CD8-positive, alpha-beta memory T cell (primary cell): ENCODE measurements at places on chromosomes 4 and X. TPM values are rescaled to one million over a fixed set of nuclear protein-coding genes. Genes with fewer than 3 reads are reported as not detected.

The GPR173 gene
- not detected for total RNA-seq

The CITED1 gene
- not detected for total RNA-seq

The EXOC1 gene
- 23.4 TPM for total RNA-seq

The LEF1 gene
- total RNA-seq = 55.1 TPM

The CC2D2A gene
- not detected for total RNA-seq

The LRP2BP gene
- 0.35 TPM for total RNA-seq

The CLDN22 gene
- total RNA-seq = not detected

The CSN1S1 gene
- not detected for total RNA-seq

The HSPA4L gene
- 0.55 TPM for total RNA-seq

The ARHGAP6 gene
- not detected for total RNA-seq

The TMEM35A gene
- not detected for total RNA-seq

GRCh38 chrX:150543230-150544155 lies 24.9 kb upstream of the MTM1 start:
- H3K4me3 ChIP-seq = no peak overlapping the region
- H3K27ac ChIP-seq = no peak overlapping the region
- no peak for DNase-seq
- no peaks in the 10 kb centered on the region for H3K27me3 ChIP-seq
- peaks cover 20% of the 10 kb centered on the region for H3K4me1 ChIP-seq

DNA sequence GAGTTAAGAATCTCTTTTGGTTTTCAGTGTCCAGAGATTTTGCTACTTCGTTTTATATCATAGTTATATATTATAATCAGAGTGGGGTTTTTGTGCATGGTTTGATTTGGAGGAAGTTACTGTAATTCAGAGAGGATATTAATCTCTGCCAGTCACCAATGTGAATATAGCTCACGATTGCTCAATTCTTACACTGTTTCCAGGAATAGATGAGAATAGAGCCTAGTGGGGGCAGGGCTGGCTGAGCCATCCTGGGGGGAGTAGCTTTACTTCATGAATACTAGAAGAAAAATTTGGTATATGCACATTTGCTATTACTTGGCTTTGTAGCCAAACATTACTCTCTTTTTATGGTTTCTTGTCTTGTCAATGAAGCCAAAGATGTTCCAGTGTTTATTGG lies 60.9 kb upstream of the TRPC3 start:
- no peaks in the 10 kb centered on the region for H3K27me3 ChIP-seq
- H3K4me3 ChIP-seq = no peak overlapping the region
- DNase-seq = no peak
- no peak overlapping the region for H3K27ac ChIP-seq
- H3K36me3 ChIP-seq = no peaks in the 10 kb centered on the region

DNA sequence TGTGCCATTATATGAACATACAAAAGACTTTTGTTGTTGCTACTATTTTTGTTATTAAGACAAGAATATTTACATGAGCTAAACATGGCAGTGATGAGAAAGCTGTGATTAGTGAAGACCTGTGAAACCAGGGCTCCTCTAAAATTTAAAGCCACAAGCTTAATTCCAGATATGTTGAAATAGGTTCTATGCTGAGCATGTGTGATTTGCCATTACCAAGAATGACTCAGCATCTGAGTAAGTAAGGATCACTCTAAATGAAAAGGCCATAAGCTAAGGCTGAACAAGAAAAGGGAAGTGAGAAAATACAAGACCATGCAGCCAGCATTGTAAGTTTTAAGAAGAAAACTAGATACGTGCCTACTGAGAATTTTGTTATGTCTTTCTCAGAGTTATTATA lies 75.9 kb upstream of the CAMK2D start:
- H3K36me3 ChIP-seq = no peaks in the 10 kb centered on the region
- H3K4me3 ChIP-seq = no peak overlapping the region
- H3K27ac ChIP-seq = no peak overlapping the region
- H3K27me3 ChIP-seq = no peaks in the 10 kb centered on the region
- H3K4me1 ChIP-seq = no peaks in the 10 kb centered on the region

DNA sequence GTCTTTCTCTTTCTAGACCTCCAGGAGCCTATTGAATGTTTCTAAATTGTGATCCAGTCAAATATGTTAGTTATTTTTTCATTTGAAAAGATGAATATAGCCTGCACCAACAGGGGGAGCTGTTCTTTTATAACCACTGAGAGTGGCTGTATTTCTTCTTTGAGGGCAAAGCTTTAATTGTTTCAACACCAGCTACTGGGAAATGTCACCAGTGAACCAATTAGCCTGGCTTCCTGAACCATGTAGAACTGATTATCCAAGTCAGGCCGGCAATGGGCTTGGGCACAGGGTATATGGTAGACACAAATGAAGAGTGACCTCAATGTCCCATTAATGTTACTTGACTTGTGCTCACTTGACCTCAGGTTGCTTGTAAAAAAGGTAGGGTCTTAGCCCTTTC lies 4.8 kb upstream of the DAPP1 start:
- DNase-seq = peak; percentile 19
- no peak overlapping the region for H3K4me3 ChIP-seq
- no peak overlapping the region for H3K27ac ChIP-seq
- H3K36me3 ChIP-seq = no peaks in the 10 kb centered on the region
- peaks cover 13% of the 10 kb centered on the region for H3K4me1 ChIP-seq

DNA sequence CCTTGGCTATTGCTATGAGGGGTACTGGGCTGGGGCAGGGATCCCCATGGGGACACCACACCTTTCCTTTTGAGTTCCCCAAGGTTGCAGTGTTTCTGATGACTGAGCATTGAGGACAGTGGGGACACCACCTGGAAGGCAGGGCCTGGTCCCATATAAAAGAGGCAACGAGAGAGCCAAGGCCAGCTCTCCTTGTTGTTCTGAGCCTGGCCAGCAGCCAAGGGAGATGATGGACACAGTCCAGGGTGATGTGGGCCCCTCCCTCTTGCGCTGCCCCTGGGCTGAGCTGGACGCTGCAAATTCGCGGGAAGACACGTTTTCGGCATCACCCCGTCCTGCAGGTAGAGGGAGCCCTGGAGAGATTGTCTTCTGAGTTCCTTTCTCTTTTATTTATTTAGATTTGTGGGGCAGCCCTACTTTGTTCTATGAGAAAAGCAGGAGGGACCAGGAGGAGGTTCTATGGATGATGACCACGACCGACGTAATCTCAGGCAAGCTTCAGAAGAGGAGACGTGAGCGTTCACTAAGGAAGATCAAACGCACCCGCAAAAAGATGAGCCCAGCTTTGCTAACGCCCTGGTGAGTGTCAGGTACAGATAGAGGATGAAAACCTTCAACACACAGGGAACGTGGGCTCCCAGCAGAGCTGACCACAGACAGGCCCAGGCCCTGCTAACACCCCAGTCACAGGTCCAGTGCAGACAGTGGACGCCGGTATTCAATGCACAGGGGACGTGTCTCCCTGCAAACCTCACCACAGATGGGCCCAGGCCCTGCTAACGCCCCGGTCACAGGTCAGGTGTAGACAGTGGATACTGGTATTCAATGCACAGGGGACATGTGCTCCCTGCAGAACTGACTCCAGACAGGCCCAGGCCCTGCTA lies 97.4 kb downstream of the SHOX start:
- no peaks in the 10 kb centered on the region for H3K4me1 ChIP-seq
- H3K27me3 ChIP-seq = no peaks in the 10 kb centered on the region
- no peak overlapping the region for H3K27ac ChIP-seq
- no peaks in the 10 kb centered on the region for H3K36me3 ChIP-seq
- H3K4me3 ChIP-seq = no peak overlapping the region

- no peaks in the 10 kb centered on the region for H3K4me1 ChIP-seq
- DNase-seq = no peak
- H3K36me3 ChIP-seq = no peaks in the 10 kb centered on the region
Observed at GRCh38 chr4:57103051-57103450, 7.1 kb downstream of the IGFBP7 start.

DNA sequence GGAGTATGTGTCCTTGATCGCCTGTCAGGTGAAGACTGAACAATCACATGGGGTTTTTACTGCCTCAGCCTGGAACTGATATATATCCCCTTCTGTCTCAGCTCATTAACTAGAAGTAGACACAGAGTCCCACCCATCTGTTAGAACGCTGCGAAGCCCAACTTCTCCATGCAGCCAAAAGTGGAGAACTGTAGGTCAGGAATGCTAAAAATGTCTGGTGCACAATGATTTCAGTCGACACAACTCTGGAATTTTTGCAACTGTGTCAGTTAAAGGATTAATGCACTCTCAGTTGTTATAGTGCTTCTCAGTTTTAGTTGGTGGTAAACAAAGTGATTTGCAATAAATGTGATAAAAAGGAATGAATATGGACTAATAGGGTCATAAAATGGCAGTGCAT lies 287.2 kb downstream of the INPP4B start:
- no peaks in the 10 kb centered on the region for H3K27me3 ChIP-seq
- DNase-seq = no peak

DNA sequence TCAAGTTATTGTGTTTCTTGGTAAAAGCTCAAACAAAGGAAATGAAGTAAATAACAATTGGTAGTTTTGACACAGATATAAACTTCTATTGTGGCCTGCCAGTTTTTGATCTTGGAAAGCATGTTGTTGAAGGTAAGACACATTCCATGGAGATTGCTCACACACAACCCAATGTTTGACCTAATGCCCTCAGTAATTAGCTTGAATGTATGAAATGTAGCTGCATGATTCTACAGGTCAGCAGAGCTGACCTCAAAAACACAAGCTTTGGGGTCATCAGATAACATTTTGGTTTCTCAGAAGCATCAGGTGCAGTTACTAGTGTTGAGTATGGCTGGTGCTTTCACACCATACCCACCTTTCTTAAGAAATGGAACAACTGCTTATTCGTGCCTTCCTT lies 16.5 kb downstream of the GPR173 start:
- no peak for DNase-seq
- H3K4me1 ChIP-seq = no peaks in the 10 kb centered on the region
- H3K36me3 ChIP-seq = no peaks in the 10 kb centered on the region

- no peaks in the 10 kb centered on the region for H3K4me1 ChIP-seq
- H3K27me3 ChIP-seq = no peaks in the 10 kb centered on the region
- no peak for DNase-seq
- no peak overlapping the region for H3K27ac ChIP-seq
- H3K36me3 ChIP-seq = no peaks in the 10 kb centered on the region
Observed at GRCh38 chr4:15890246-15890829, 48.2 kb downstream of the FGFBP1 start.

DNA sequence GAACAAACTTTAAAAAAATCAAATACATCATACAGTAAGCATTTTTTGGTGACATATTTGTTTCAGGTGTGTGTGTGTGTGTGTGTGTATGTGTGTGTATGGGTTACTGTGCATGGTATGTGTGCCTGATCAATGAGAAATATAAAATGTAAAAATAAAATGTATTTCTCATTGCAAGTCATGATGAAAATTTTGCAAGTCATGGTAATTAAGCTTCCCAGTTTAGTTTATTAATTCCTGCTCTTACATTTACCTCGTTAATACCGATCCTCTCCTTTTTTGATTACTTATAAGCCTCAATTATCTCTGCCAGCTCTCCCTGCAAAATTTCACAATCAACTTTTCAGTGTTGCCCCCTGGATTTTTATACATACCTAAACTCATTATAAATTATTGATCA lies 114.6 kb upstream of the ADGRL3 start:
- H3K27me3 ChIP-seq = no peaks in the 10 kb centered on the region
- no peak overlapping the region for H3K27ac ChIP-seq
- H3K4me1 ChIP-seq = no peaks in the 10 kb centered on the region
- H3K4me3 ChIP-seq = no peak overlapping the region
- DNase-seq = no peak
- no peaks in the 10 kb centered on the region for H3K36me3 ChIP-seq

GRCh38 chr4:19375136-19375804 lies 876.4 kb upstream of the SLIT2 start:
- no peak overlapping the region for H3K4me3 ChIP-seq
- H3K36me3 ChIP-seq = no peaks in the 10 kb centered on the region
- H3K4me1 ChIP-seq = no peaks in the 10 kb centered on the region
- no peaks in the 10 kb centered on the region for H3K27me3 ChIP-seq
- DNase-seq = no peak
- no peak overlapping the region for H3K27ac ChIP-seq

- H3K27me3 ChIP-seq = no peaks in the 10 kb centered on the region
- no peak overlapping the region for H3K27ac ChIP-seq
- H3K36me3 ChIP-seq = no peaks in the 10 kb centered on the region
- H3K4me1 ChIP-seq = no peaks in the 10 kb centered on the region
- DNase-seq = no peak
Observed at GRCh38 chr4:140363051-140363450, 10.4 kb upstream of the SCOC start.

- no peak overlapping the region for H3K27ac ChIP-seq
- H3K36me3 ChIP-seq = no peaks in the 10 kb centered on the region
- H3K27me3 ChIP-seq = no peaks in the 10 kb centered on the region
- H3K4me1 ChIP-seq = no peaks in the 10 kb centered on the region
- no peak overlapping the region for H3K4me3 ChIP-seq
Observed at GRCh38 chr4:20480165-20480947, 219.9 kb upstream of the PACRGL start.

DNA sequence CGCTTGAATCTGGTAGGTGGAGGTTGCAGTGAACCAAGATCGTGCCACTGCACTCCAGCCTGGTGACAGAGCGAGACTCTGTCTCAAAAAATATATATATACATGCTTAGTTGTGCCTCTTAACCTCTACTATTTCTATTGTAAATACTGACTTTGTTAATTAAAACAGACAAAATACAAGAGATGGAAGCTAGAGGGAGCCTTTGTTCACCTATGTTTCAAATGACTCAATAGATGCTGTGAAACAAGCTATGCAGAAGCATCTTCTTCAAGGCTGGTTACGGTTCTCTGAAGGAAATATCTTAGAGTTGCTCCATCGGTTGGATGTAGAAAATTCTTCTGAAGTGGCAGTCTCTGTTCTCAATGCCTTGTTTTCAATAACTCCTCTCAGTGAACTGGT lies 6.2 kb downstream of the NCAPG start:
- no peaks in the 10 kb centered on the region for H3K36me3 ChIP-seq
- no peaks in the 10 kb centered on the region for H3K27me3 ChIP-seq
- DNase-seq = no peak

- no peak for DNase-seq
- no peaks in the 10 kb centered on the region for H3K36me3 ChIP-seq
- H3K27ac ChIP-seq = no peak overlapping the region
- H3K4me3 ChIP-seq = no peak overlapping the region
- no peaks in the 10 kb centered on the region for H3K27me3 ChIP-seq
Observed at GRCh38 chr4:2126309-2127043, 67.3 kb downstream of the NAT8L start.

- no peaks in the 10 kb centered on the region for H3K36me3 ChIP-seq
- H3K4me1 ChIP-seq = no peaks in the 10 kb centered on the region
- H3K4me3 ChIP-seq = no peak overlapping the region
- DNase-seq = no peak
- H3K27me3 ChIP-seq = no peaks in the 10 kb centered on the region
- H3K27ac ChIP-seq = no peak overlapping the region
Observed at GRCh38 chr4:90542216-90542615, 415.0 kb downstream of the CCSER1 start.

- H3K27ac ChIP-seq = no peak overlapping the region
- H3K4me1 ChIP-seq = no peaks in the 10 kb centered on the region
- no peaks in the 10 kb centered on the region for H3K27me3 ChIP-seq
Observed at GRCh38 chr4:103757631-103758030, 37.8 kb upstream of the TACR3 start.

DNA sequence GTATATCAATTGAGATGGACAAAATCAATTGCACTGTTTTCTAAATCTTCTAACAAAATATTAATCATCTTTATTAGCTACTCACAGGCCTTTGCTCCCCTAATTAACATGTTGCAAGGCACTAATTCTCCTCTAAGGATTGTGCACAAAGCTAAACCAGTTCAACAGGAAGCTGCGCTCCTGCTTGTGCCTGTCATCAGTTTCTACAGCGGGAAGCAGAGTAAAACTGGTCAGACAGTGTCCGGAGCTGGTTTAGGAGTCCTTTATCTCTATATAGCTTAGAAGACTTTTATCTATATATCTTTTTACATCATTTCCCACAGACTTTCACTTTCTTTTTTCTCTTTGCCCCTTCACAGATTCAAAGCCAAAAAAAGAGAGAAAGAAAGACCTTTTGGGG lies 79.1 kb downstream of the ELOVL6 start:
- no peak overlapping the region for H3K27ac ChIP-seq
- H3K4me3 ChIP-seq = no peak overlapping the region
- no peaks in the 10 kb centered on the region for H3K36me3 ChIP-seq
- H3K4me1 ChIP-seq = no peaks in the 10 kb centered on the region
